Stimulated activated CD4-positive, alpha-beta T cell treated with anti-CD3 and anti-CD28 coated beads, Interleukin-1b, Interleukin-23, amount 100 ng/mL, for 4 hours (primary cell): ENCODE measurements at places on chromosomes 4 and X.

- no peak for DNase-seq
Measured at GRCh38 chrX:11328134-11328533, 34.9 kb downstream of the AMELX start.

- no peak for DNase-seq
Measured at GRCh38 chr4:180635281-180635680, 1607.9 kb upstream of the TENM3 start.

GRCh38 chrX:100687546-100687945, 43.5 kb downstream of the SRPX2 start:
- DNase-seq = no peak

DNA sequence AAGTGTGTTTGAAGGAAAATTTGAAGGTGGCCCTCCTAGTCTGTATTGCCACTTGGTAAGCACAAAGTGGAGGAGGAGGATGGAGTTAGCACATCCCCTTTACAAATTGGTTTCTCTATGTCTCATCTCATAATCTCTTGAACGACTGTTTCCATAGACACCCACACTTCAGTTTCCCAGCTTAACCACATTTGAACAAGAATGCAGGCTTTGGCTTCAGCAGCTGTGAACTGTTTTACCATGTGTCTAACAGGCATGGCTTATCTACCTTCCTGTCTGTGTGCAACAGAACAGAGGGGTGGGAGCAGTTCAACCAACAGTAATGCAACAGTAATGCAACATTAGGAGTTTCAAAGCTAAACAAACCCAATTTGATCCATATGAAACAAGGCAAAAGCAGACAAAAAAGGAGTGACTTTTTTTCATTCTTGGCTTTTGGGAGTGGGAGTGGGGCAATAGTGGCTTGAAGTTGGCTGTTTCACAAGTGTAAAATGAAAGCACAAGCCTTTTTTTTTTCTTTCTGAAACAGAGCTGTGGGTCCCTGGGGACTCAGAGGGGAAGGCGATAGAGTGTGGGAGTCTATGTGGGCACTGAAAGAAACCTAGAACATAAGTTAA, 108.0 kb downstream of the ITM2A start:
- no peak for DNase-seq

GRCh38 chrX:132033166-132033565, 10.1 kb downstream of the STK26 start:
- DNase-seq = no peak

DNA sequence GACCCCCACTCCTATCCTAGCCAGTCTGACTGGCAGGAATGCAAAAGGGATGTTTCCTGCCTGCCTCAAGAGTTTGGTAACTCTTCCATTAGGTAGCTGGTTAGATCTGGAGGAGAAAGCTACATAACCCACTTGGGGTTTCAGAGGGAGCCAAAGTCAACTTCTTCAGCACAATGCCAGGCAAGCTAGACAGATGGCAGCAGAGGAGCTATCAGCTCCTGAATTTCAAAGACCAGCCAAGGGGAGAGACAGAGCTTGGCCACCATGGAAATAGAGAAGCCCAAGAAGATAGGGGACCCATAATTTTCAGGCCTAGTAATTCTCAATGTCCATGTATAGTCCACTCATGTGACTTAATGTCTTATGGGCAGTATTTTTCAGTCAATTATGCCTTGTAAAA, 56.4 kb downstream of the PGRMC1 start:
- no peak for DNase-seq

- no peak for DNase-seq
Measured at GRCh38 chr4:6591313-6591712, 16.3 kb downstream of the MAN2B2 start.

DNA sequence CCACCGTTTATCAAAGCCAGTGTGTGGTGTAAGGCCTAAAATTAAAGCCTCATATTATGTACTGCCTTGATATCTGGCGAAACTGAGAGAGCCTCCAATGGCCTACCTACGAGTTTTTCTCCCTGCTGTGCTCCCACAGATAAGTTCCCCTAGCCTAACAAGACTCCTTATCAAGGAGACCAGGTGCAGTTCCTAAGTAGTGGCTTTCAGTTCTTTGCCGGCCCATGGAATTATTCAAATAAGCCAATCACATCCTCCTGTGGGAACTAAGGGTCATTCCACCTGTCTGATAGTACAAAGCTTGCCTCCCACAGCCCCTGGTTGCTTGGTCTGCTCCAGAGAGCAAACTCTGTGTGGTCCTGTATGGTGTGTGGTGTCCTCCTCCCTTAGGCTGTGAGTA, 99.8 kb upstream of the TEX13C start:
- no peak for DNase-seq

DNA sequence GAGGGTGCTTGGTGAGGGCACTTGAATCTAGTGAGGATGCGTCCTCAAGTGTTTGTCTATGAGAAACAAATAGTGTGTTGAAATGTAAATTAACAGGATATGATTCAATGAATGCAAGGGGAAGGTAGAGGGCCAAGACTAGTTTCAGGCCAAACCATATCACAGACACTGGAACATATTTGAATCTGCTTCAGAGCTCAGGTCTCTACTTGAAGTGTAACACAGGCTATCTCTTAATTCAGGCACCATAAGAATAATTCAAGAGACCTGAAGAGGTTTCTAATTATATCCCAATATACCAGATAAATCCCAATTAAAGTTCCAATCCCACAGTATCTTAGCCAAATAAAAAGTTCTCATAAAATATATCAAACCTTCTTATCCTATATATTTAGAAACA, 146.5 kb upstream of the INTU start:
- no peak for DNase-seq

- DNase-seq = no peak
Measured at GRCh38 chrX:24513416-24513815, 48.3 kb downstream of the PDK3 start.

DNA sequence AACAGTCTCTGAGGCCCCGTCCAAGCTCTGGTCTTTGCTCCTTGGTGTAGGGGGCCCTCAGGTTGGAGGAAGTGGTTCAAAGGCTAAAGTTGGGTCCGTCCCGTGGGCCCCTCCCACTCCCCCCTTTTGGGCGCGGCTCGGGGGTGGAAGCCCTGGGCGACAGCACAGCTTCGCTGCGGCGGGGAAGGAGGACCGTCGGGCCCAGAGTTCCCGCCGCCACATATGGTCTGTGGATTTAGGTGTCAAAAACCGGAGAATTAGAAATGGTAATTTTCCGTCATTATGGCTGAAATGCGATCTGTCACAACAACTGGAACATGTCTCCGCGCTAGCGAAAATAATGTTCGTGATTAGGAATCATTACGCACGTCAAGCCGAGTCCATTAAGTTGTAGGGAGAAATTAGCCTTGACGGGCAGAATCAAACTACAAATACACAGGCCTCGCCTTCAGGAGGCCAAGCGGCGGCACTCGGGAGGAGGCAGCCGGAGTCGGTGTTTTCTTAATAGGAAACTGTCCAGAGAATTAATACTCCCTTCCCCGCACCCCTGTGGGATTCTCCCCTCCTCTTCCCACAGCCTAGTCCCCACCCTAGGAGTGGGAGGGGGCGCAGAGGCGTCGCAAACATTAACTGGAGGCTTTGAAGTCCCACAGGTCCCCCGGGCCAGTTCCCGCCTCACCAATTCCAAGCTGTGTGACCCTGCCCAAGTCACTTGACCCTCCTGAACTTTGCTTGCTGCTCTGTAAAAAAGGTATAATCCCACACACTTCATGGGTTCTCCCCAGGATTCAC, 15.0 kb downstream of the NKX3-2 start:
- DNase-seq = no peak

DNA sequence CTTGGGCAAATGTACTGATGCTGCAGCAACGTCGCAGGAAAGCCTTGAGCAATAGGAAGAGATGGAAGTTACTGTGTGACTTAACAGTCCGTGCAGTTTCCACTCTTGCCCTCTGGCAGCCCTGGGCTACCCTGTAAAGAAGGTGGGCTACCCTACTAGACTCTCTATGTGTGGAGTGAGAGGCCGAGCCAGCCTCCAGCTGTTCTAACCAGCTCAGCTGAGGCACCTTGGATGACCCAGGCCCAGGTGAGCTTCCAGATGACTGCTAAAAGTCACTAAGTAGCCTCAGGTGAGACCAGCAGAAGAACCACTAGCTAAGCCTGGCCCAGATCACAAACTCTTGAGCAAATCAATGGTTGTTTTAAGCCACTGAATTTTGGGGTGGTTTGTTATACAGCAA, 34.9 kb upstream of the PPP2R2C start:
- no peak for DNase-seq

DNA sequence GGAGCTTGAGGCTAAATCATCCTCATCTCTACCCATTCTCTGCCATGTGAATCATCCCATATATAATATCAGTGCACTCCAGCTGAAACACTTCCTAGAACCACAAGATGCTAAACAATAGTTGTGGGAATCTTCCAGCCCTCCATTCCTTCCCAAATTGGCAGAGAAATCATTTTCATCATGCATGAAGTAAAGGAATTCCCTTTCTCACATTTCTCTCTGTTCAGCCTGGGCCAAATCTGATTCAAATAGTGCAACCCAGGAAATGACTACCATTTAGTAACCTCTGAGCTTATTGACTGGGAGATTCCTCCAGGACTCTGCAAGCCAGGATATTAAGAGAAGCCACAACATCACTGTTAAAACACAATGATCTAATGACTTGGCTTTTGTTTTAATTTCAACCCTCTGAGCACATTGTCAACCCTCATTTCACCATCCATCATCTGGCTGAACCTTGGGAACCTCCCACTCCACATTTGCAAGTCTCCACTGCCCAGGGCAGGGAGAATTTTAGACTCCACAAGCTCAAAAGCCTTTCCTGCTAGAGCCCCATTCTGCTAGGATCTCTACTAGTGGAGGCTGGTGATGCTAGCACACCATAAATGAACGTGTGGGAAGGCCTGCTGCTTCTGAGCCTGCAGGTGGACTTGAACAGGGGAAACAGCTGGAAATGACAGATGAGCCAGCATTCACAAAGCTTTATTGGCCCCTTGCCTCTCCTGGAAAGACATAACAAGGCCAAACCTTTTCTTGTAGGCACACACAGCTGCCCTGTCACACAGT, 133.9 kb downstream of the TET2 start:
- DNase-seq = no peak

DNA sequence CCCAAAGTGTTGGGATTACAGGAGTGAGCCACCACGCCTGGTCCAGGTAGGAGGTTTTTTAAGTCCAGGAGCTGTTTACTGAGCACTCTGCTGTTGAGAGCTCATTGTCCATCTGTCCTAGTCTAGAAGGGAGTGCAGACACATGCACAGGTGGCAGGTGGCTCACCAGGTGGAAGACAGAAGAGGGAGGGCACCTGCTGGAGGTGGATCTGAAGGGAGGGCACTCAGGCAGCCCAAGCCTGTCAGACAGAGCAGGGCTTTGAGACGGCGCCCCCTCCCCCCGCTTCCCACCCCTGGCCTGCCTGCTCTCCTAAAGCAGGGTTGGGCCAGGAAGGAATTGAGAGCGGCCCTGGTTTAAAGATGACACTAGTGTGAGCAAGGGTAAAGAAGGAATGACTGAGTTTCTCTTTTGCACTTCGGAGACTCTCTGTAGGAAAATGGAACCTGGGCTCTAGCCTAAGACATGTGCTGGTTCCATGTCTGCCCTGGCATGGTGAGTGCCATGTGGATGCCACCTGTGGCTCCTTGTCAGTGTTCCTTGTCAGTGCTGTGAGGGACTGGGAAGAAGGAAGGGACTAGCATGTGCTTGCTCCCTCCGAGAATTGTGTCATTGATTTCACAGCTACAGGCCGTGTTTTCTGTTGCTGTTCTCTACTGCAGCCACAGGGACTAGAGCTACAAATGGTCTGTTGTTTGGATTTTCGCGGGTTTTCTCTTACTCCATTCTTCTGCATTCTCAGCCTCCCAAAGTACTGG, 108.6 kb downstream of the TNIP2 start:
- no peak for DNase-seq

- no peak for DNase-seq
Measured at GRCh38 chr4:175460414-175460813, 351.6 kb downstream of the GPM6A start.

DNA sequence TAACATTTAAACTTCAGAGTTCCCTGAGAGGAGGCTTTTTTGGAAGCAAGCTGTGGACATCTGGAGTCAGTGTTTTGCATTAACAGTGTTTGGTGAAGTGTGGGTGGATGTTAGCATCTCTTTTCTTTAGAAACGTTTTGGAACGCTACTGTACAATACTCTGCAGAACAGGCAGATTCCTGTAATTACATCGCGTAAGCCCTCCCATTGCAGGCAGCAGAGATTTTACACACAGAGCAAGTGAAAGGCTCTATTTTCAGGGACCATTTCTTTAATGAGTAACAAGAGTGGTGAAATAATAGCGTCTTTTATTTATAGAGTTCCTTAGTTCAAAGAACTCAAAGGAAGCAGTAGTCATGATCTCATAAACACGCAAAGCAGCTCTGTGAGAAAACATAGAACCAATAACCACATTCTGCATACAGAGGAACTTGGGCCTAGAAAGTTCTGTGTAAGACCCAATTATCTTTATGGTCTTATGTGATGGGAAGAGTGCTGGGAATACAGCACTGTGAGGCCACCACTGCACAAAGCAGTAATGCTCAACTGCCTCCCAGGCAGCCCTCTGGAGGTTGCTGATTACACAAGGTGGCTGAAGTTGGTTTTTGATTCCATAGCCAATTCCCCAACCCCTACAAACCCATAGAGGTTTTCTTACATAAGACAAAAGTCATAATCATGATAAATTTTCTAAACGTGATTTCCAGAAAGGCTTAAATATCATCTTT, 298.7 kb upstream of the EPHA5 start:
- no peak for DNase-seq

GRCh38 chr4:116118221-116118620, 967.2 kb downstream of the TRAM1L1 start:
- DNase-seq = no peak
